CD4-positive, alpha-beta T cell treated with Interferon alpha-2 for 1 hour (primary cell): ENCODE measurements at places on chromosomes 1 and 21.
A peak's percentile ranks its signal among the peaks of the same experiment; 100 is the strongest.

DNA sequence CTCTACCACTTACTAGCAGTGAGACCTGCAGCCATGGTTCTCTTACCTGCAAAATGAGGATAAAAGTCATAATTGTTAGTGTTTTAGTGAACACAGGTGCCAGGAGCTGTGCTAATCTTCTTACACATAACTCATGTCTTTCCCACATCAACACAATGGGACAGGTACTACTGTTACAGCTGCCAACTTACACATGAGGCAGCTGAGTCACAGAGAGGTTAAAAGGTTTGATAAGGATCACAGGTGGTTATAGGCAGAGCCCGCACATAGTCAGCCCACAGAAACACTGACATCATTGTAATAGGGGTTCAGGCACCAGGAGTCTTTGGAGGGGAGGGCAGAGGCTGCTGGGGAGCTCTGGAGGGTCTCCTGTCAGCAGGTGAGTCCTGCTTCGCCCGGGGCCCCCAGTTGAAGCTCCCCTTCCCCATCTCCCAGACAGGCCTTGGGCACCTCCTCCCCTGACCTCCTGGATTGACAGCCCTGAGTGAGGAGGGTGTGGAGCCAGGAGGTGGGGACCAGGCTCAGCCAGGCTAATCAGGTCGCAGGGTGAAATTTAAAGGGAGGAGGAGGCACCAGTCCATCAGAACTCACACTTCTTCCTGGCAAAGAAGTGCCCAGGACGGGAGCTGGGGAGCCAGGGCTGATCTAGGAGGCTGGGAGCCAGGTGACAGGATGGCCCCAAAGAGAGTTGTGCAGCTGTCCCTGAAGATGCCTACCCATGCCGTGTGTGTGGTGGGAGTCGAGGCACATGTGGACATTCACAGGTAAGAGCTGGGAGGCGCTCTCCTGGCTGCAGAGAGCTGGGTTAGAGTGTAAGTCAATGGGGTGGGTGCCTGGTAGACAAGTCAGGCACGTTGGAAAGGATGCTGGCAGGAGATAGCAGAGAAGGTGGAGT is at the start of gene PADI1:
Gene PADI1, plus strand, starts transcription at position 583 of the 895 bp plus-strand sequence. Its CDS starts 90 bp downstream, at position 673.
- no peak for DNase-seq

- DNase-seq: no peak
Measured at GRCh38 chr1:53577761-53578100, 118.5 kb downstream of the DMRTB1 start.

DNA sequence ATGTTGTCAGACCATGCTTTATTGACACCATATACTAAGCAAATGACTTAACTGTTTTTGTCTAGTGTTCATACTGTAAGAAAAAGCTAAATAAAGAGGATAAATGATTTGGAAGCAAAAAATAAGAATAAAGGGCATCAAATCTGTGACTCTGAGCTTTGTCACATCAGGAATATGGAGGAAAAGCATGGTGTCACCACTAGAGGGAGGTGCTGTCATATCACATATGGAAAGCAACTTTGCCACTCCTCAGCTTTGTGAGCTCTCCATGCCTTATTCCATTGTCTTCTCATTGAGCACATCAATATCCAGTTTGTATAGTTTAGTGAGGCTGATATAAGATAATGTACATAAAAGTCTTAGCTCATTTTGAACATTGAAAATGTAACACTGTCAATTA is 20.8 kb upstream of the GBP1 start:
- DNase-seq: peak; percentile 81

DNA sequence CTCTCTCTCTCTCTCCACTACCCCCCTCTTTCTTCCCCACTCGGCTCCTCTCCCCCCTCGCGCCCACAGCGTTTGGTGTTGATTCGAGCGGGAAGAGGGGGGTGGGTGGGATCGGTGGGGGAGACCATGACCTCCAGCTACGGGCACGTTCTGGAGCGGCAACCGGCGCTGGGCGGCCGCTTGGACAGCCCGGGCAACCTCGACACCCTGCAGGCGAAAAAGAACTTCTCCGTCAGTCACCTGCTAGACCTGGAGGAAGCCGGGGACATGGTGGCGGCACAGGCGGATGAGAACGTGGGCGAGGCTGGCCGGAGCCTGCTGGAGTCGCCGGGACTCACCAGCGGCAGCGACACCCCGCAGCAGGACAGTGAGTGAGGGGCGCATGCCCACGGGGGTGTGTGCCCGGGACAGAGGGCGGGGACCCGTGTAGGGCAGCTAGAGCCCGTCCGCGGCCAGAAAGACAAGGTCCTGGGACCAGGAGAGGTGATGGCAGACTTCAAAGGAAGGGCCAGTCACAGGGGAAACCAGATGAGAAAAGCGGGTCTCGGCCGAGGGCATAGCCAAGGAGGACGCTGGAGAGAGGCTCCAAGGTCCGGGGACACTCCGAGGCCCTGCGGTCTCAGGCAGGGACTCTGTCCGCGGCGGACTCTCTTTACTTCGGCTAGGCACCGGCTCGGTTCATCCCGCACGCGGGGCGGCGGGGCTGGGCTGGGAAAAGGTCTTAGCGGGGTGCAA is at the start of gene PRRX1:
Gene PRRX1, plus strand, starts transcription at position 39 of the 735 bp plus-strand sequence. Its CDS starts 88 bp downstream, at position 127.
- DNase-seq: no peak

- DNase-seq: no peak
Measured at GRCh38 chr1:164767752-164768402, 208.9 kb downstream of the PBX1 start.

DNA sequence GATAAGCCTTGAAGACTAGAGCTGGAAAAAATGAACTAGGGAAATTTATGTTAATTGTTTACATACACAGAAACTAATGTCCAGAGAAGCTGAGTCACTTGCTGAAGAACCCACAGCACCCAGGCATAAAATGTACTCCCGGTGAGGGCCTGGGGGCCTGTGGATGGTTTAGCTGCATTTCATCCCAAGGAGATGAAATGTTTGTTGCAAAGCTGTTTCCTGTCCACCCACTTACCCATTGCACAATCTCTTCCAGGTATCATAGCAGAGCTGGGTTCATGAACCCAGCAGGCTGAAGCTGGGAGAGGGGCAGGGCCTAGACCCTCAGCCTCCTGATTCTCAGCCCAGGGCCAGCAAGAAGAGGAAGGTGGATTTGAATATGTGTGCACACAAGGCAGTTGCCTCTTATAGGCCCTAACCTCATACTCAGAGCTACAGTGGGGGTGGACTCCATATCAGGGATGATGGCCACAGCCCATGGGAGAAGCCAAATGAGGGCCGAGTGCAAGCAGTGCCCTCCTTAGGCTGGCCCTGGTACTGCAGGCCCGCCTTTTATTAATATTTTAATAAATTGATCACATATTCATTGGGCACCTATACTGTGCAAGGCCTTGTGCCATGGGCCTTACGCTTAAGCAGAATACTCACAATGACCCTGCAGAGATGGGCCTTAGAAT is 110.8 kb downstream of the LACTBL1 start:
- DNase-seq: no peak

DNA sequence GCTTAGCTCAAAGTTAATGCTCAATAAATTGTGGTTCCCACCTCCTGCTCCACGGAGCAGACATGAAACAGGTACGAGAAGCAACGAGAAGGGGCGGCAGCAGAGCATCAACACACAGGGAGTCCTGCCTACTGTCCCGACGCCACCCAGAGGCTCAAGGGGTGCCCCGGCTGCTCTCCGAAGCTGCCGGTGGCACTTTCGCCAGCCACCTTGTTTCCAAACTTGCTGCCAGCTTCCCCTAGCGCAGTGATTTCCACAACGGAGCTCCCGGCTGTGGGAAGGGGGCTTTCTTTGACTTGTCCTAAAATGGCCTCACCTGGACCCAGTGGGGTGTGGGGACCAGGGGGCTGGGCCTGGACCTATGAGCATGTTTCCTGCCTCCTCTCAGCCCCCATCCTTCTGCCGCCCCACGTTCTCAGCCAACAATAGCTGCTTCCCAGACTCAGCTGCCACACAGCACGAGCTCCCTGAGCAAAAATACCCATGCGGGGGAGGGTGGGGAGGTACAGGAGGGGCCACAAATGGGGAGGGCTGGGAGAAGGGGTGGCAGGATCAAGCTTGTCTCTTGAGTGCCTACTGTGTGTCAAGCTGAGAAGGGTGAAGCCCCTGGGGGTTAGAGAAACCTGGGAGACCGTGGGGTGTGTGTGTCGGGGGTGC is 35.6 kb upstream of the ECE1 start:
- no peak for DNase-seq

DNA sequence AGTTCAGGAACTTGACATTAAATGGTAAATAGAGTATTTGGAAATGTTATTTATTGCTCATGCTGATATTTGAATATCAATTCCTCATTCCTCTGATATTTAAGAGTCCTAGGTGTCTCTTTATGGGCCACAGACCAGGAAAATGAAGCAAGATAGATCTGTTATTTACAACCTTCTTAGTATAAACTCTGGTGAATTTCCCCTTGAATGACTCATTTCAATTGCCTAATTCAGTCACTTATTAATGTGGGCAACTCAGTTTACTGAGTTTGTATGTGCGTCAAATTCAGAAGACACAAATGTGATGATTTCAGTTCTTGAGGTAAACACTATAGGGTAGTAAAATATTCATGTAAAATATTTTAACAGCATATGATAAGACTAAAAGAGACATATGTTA is 1404.4 kb upstream of the PRMT6 start:
- no peak for DNase-seq

DNA sequence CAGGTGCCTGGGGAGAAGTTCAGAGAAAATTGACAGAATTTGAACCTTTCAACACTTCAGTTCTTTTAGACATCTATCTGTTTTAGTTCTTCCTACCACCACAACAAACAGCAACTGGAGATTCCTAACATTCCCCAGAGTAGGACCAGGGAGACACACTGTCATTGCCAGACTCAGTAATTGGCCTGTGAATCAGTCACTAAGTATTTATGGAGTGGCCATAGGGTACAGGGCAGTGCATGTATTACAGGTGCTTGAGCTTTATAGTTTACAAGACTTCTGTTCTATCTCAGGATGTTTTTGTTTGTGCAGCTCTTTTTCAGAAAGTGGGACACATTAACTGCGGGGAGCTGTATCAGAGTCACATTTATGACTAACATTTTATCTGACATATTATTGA is 1.7 kb downstream of the CDC14A start:
- DNase-seq: no peak

- no peak for DNase-seq
Measured at GRCh38 chr1:200316148-200316803, 93.6 kb downstream of the ZNF281 start.

GRCh38 chr1:239893127-239893731 is 198.5 kb upstream of the FMN2 start:
- DNase-seq: no peak

DNA sequence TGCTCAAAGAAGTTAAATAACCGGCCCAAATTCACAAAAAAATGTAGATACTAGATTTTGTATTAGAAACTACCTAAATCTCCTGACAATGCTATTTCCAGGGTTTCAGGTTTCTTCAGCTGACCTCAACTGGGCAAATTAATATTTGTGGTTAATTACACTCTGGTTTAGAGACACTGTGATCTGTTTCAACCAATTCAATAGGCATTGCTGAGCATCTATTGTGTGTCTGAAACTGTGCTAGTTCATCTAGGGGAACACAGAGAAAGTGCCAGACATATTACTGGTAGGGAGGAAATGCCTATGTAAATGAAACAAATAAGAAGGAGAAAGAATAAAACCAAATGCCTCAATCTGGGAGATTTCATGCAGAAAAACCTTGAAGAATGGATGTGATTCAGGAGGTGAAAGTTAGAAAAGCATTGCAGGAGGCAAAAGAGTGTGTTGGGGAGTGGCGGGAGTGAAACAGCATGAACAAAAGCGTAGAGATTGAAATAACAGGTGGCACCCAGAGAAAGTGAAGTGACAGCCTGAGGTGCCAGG is 51.3 kb upstream of the IVNS1ABP start:
- no peak for DNase-seq

DNA sequence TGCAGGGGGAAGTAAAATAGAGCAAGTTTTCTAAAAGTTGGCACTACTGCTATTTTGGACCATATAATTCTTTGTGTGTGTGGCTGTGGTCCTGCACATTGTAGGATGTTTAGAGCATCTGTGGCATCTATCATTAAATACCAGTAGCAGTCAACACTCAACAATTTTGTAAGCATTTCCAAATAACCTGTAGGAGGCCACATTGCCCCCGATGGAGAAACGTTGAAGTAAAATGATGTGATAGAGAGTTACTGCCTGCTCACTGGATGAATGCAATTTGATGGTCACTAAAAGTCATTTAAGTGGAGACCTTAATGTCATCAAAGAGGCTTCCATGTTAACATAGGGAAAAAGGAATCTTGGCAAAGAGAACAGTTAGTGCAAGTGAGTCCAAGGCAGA is 560.8 kb downstream of the NEGR1 start:
- DNase-seq: no peak

GRCh38 chr1:93607814-93608186 is 73.8 kb downstream of the BCAR3 start:
- no peak for DNase-seq

- DNase-seq: peak; percentile 34
Measured at GRCh38 chr1:1630965-1631781, 800 bp upstream of the MMP23B start.

- no peak for DNase-seq
Measured at GRCh38 chr1:219443763-219444162, 169.1 kb downstream of the ZC3H11B start.

DNA sequence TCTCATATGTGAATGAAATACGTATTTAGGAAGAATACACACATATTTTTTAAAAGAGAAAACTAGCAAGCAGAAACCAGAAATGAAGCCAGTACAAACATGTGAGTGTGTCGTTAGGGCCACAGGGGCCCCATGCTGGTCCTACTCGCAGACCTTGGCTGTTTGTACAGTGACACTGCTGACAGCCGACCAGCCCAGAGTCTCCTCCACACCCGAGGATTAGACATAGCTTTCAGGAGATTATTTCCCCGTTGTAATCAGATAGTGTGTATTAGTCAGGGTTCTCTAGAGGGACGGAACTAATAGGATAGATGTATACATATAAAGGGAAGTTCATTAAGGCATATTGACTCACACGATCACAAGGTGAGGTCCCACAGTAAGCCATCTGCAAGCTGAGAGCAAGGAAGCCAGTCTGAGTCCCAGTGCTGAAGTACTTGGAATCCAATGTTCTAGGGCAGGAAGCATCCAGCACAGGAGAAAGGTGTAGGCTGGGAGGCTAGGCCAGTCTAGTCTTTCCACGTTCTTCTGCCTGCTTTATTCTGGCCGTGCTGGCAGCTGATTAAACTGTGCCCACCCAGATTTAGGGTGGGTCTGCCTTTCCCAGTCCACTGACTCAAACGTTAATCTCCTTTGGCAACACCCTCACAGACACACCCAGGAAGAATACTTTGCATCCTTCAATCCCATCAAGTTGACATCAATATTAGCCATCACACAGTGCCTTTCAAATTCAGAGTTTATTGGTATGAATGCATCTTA is 51.2 kb downstream of the DIP2A start:
- DNase-seq: no peak

DNA sequence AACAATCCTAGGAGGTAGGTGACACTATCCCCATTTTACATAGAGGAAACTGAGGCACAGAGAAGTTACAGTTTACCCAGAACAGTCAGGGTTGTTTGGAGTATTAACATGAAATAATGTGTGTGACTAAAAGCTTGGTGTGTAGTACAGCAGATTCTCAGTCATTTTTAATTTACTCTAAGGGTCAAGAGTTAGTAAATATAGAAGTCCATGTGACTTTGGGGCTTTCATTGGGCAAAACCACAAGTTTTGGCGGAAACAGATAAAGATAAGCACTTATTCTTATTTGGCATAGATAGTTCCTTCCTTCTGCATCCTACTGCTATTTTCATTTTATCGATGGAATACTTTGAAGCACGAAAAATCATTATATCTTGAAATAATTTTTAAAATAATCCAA is 128.5 kb downstream of the DNM3 start:
- DNase-seq: no peak
